ENCODE measurements at places on chromosomes 5 and 9. TPM values are rescaled to one million over a fixed set of nuclear protein-coding genes. Genes with fewer than 3 reads are reported as not detected.

- peak overlapping the region; percentile 100 for H3K27ac ChIP-seq
- peaks cover 89% of the 10 kb centered on the region for H3K4me1 ChIP-seq
- H3K36me3 ChIP-seq, result peaks cover 86% of the 10 kb centered on the region
- no peaks in the 10 kb centered on the region for H3K27me3 ChIP-seq
These were observed 21.3 kb downstream of the AKNA start for GRCh38 chr9:114366334-114367128.

- H3K4me1 ChIP-seq, result no peaks in the 10 kb centered on the region
- H3K4me3 ChIP-seq, result no peak overlapping the region
- no peak overlapping the region for H3K27ac ChIP-seq
- no peaks in the 10 kb centered on the region for H3K27me3 ChIP-seq
- peak; percentile 22 for DNase-seq
These were observed 77.7 kb upstream of the FAM169A start for GRCh38 chr5:74943905-74944304.

GRCh38 chr9:69605406-69605805, 66.8 kb downstream of the APBA1 start:
- H3K4me1 ChIP-seq, result no peaks in the 10 kb centered on the region
- no peaks in the 10 kb centered on the region for H3K27me3 ChIP-seq
- no peaks in the 10 kb centered on the region for H3K36me3 ChIP-seq
- no peak overlapping the region for H3K27ac ChIP-seq

DNA sequence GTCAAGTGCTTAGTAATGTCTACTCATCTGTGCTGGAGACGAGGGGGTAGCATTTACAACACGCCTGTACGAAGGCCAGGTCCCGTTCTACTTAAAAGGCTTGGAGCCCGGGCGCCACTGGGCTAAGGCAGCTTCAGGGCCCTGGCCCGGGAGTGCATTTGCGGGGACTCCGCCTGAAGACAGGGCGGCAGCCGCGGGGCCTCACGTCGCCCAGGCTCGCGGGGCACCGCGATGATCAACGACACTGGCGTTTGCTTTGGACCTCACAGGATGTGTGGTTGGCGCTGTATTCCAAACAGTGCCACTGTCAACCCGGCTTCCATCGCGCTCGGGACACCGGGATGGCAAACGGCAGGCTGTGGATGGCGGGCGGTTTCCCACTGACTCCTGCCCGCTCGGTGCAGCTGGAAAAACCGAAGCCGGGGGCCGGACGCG, 1.1 kb upstream of the TENT4A start:
- peaks cover 2% of the 10 kb centered on the region for H3K27me3 ChIP-seq
- H3K4me3 ChIP-seq, result peak overlapping the region; percentile 49
- peaks cover 30% of the 10 kb centered on the region for H3K4me1 ChIP-seq
- H3K36me3 ChIP-seq, result no peaks in the 10 kb centered on the region
- H3K27ac ChIP-seq, result peak overlapping the region; percentile 80
- peak; percentile 48 for DNase-seq

DNA sequence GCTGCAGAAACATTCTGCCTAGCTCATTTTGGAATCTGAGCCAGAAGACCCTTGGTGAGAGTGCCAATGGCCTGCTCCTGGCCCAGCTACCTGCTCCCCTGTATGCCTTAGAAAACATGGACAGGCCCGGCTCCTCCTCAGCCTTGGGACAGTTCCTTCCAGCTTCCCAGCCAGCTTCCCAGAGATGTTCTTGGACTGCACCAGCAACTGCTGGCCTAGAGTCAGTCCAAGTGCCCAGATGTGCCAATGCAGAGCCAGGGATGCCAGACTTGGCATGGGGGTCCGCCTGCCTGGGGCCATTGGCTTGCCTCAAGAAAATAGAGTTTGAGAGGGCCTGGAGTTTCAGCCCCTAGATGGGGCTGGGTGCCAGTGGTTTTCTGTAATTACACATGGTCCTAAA, 142.2 kb upstream of the TRIM32 start:
- no peak overlapping the region for H3K27ac ChIP-seq
- H3K27me3 ChIP-seq, result no peaks in the 10 kb centered on the region
- no peak for DNase-seq
- H3K4me1 ChIP-seq, result no peaks in the 10 kb centered on the region

The TMEM8B gene
- total RNA-seq, result 5.2 TPM

GRCh38 chr5:98275980-98276379, 497.5 kb upstream of the RGMB start:
- no peaks in the 10 kb centered on the region for H3K4me1 ChIP-seq
- DNase-seq, result no peak
- no peak overlapping the region for H3K27ac ChIP-seq
- no peaks in the 10 kb centered on the region for H3K27me3 ChIP-seq
- H3K36me3 ChIP-seq, result no peaks in the 10 kb centered on the region

The AK8 gene
- 0.21 TPM for total RNA-seq

- no peaks in the 10 kb centered on the region for H3K4me1 ChIP-seq
- H3K36me3 ChIP-seq, result no peaks in the 10 kb centered on the region
- H3K4me3 ChIP-seq, result no peak overlapping the region
- no peak for DNase-seq
- H3K27ac ChIP-seq, result no peak overlapping the region
- no peaks in the 10 kb centered on the region for H3K27me3 ChIP-seq
These were observed 348.3 kb downstream of the ISL1 start for GRCh38 chr5:51731421-51732029.

The UNC13B gene
- 0.27 TPM for total RNA-seq

DNA sequence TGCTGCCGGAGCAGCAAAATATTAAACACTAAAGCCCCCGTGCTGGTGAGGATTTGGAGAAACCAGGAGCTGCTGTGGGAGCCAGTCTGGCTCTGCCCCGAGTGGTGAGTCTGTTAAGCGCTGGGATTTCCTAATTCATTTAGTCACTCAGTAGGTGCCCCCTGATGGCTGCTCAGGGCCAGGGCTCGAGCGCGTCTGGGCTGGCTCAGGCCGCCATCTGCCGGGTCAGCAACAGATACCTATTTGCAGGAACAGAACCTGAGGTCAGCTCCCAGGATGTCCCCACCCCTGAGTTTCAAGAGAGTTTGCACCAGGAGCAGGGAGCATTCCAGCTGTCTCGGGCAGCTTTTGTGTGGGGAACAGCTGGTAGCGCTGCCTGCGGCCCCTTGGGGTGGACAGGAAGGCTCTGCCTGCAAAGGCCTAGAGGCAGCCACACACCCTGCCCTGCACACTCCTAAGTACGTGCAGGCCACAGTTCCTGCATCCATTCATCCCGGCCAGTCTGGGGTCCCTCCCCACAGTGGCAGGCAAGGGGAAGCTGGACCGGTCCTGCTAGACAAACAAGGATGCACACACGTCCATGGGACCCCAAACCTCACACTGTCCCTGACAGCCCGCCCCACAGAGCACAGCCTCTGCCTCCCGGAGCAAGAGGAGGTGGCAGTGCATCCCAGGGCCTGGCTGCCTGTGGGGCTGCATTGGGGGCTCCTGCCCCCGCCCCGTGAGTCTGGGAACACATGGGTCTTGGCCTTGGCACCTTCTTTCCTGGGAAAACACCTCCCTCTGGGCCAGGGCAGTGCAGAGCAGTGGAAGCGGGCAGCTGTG, 83.7 kb downstream of the ADAMTS2 start:
- no peak overlapping the region for H3K4me3 ChIP-seq
- no peaks in the 10 kb centered on the region for H3K27me3 ChIP-seq
- H3K36me3 ChIP-seq, result no peaks in the 10 kb centered on the region
- no peak for DNase-seq

The SURF2 gene
- 14.3 TPM for total RNA-seq

GRCh38 chr9:100394816-100395215, 32.1 kb upstream of the MSANTD3 start:
- no peaks in the 10 kb centered on the region for H3K4me1 ChIP-seq
- H3K36me3 ChIP-seq, result no peaks in the 10 kb centered on the region
- DNase-seq, result no peak
- H3K4me3 ChIP-seq, result no peak overlapping the region

The TAF1L gene
- not detected for total RNA-seq

GRCh38 chr5:7625740-7626139, 225.2 kb downstream of the CFAP90 start:
- no peaks in the 10 kb centered on the region for H3K4me1 ChIP-seq
- no peaks in the 10 kb centered on the region for H3K27me3 ChIP-seq
- no peak overlapping the region for H3K27ac ChIP-seq
- no peaks in the 10 kb centered on the region for H3K36me3 ChIP-seq
- H3K4me3 ChIP-seq, result no peak overlapping the region
- no peak for DNase-seq

DNA sequence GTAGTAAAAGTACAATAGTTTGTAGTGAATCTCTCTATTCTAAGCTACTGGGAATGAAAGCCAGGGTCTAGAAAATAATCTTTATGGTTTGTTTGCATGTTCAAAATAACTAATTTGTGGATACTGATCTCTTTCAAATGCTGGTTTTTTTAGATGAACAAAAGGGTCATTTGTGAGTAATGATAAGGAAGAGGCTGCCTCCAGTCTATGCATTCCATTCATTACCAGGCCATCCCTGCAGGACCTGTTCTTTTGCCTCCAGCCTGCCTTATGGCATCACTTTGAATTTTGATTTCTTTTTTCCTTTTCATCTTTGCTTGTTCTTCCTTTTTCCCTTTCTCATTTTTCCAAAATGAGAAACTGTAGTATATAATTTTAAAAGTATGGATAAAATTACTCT, 312.3 kb downstream of the CWC27 start:
- no peak overlapping the region for H3K27ac ChIP-seq
- H3K4me3 ChIP-seq, result no peak overlapping the region
- DNase-seq, result no peak
- no peaks in the 10 kb centered on the region for H3K27me3 ChIP-seq

The ITK gene
- 188 TPM for total RNA-seq

The POC5 gene
- 16.6 TPM for total RNA-seq

The PRR16 gene
- not detected for total RNA-seq

GRCh38 chr5:126777975-126778674, 1.2 kb downstream of the LMNB1 start:
- DNase-seq, result peak; percentile 96
- H3K4me1 ChIP-seq, result peaks cover 19% of the 10 kb centered on the region
- H3K27me3 ChIP-seq, result no peaks in the 10 kb centered on the region
- H3K4me3 ChIP-seq, result peak overlapping the region; percentile 85
- peak overlapping the region; percentile 86 for H3K27ac ChIP-seq

GRCh38 chr9:129894120-129894823, 59.0 kb downstream of the USP20 start:
- H3K27me3 ChIP-seq, result no peaks in the 10 kb centered on the region
- H3K4me3 ChIP-seq, result no peak overlapping the region
- peaks cover 31% of the 10 kb centered on the region for H3K36me3 ChIP-seq
- peaks cover 52% of the 10 kb centered on the region for H3K4me1 ChIP-seq
